ENCODE measurements at places on chromosomes 3 and 15.

- no peak for DNase-seq
Observed at GRCh38 chr3:42246091-42246490, 19.9 kb downstream of the CCK start.

DNA sequence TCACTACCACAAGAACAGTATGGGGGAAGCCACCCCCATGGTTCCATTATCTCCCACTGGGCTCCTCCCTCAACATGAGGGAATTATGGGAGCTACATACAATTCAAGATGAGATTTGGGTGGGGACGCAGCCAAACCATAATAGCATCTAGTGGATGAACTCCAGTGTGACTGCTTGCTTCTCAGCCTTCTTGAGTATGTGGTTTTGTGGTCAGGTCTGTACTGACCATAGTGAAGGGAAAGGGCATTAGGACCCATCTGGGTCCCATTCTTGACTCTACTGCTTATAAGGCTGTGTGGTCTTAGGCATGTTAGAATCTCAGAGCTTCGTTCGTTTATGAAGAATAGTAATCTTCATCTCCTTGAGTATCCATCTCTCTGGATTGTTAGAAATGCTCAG, 81.4 kb downstream of the CGNL1 start:
- no peak for DNase-seq

- no peak for DNase-seq
Observed at GRCh38 chr3:188867691-188868265, 304.0 kb upstream of the TPRG1 start.

DNA sequence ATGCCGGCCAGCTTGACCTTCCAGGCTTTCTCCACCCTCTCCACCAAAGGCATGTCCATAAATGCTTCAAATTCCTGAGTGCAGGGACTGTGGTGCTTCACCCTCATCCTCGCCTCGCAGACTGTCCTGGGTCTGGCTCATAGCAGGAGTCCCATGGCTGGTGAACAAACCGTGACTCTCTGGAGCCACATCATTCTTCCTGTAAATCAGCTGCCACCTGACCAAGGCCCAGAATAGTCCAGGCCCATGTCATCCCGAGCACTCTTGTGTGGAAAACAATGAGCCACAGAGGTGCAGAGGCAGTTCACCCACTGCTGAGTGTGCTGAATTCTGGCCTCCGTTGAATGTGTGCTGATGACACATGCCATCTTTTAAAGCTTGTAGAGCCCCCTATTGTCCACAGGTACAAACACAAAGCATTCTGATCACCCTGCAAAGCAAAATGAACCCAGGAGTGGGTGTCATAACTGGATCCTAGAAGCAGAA, 68.6 kb downstream of the ABHD5 start:
- no peak for DNase-seq

DNA sequence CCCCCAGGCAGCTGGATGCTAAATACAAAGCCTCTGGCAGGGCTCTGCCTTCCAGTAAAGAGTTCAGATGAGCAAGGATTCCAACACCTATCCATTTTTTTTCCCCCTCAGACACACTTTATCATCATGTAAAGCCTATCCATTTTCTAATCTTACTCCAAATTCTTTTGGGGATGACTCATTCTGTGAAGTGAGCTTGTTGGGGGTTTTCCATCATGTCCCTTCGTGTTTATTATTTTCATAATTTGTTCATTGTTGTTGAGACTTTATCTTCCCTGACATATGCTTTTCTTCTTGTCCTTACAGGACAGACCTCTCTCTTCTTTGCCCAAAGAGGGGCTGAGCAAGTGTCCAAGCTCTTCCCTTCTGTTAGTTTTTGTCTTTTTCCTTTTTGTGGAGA, 34.7 kb upstream of the SH3BP5 start:
- no peak for DNase-seq

DNA sequence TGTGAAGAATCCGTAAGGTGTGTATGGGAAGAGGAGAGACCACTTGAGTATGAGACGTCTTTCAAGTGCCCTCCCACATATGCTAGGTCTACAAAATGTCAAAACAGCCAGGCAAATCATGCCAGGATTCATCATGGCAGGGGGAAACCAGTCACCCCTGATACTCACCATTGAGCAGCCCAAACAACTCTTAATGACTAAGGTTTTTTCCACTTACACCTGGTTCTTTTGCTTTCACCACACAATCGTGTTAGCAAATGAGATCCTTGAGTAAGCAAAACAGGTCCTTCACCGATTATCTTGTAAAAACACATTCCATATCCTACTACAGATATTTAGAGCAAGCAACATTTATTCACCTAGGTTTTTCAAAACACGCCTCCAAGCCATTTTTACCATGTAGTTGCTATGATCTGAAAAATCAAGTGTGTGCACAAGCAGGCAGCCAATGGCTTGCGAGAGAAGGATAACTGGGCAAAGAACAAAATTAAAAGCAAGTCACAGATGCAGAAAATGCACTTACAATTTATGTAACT, 177.5 kb upstream of the LPP start:
- no peak for DNase-seq

All from neural crest cell (in vitro differentiated cells).